HCT116 (cell line): ENCODE measurements at places on chromosomes 2 and 18. TPM values are rescaled to one million over a fixed set of nuclear protein-coding genes. Genes with fewer than 3 reads are reported as not detected.

- H3K4me1 ChIP-seq, result peaks cover 18% of the 10 kb centered on the region
- DNase-seq, result peak; percentile 31
- H3K27ac ChIP-seq, result no peak overlapping the region
- H3K36me3 ChIP-seq, result no peaks in the 10 kb centered on the region
Observed at GRCh38 chr18:63237881-63238692, 81.5 kb downstream of the BCL2 start.

DNA sequence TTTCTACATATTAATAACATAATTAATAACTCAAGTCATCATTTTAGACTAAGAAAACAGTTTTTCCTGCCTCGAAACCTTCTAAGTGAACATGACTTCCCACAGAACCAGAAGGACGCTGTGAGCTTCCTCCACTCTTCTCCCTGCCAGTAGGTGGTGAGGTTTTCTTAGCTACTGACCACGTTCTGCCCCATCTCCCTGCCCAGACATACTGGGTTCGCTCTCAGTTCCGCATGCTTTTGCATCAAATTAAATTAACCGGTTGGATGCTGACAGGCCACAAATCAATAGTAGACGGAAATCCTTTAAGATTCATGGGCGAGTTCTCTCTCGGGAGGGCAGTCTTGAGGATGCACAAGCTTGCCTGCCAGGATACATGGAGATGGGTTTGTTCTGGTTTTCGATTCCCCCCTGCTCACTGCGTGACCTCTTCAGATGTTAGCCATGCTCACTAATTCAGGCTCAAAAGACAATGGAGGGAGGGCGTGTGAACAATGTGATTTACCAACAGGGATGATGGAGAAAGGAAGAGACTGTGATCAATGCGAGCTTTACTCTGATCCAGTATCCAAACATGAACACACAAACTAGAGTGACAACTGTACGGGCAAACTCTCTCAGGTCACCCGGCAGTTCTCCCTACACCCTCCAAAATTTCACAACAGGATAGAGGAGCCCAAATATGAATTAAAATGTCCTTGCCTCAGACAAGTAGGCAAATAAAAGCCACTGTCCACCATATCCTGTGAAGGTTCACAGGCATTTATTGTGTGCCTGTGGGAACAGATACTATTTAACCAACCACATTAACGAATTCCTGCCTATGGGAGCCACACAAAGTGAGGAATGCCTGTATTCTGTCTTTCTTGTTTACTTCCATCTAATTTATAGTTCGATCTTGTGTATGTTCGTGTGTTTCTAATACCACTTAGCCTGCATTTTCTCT, 375.7 kb downstream of the EIPR1 start:
- H3K4me1 ChIP-seq, result no peaks in the 10 kb centered on the region
- H3K4me3 ChIP-seq, result no peak overlapping the region
- H3K36me3 ChIP-seq, result no peaks in the 10 kb centered on the region
- no peak for DNase-seq
- H3K27ac ChIP-seq, result no peak overlapping the region
- peaks cover 27% of the 10 kb centered on the region for H3K27me3 ChIP-seq

DNA sequence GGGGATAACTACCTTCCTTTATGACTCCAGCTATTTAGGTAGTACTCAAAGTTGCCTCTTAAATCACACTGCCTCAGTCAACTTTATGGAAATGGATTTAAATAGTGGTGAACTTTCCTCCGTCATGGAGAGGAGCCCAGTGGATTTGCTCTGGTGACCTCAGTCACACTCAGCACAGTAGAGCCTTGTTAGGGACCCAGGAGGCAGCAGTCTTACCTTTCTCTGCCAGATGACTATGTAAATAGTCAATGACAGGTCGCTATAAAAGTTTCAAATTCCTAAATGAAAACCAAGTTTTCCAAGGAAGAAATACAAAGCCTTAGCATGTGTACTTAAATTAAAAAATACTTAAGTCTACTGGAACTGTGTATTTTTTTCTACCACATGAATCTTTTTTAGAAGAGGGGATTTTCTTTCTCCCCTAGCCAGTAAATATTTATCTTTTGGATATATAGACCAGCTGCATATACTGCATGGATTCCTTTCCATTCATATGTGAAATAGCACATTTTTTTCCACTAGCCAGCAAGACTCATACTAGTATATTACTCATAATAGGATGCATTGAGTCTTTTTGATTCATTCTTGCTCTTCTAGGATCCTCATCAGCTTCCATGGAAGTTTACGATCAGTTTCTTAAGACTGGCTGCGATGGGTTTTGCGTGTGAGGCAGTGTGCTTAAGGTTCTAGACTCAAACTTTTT, 147.1 kb downstream of the FMNL2 start:
- H3K27me3 ChIP-seq, result no peaks in the 10 kb centered on the region
- no peaks in the 10 kb centered on the region for H3K4me1 ChIP-seq
- H3K27ac ChIP-seq, result no peak overlapping the region
- H3K4me3 ChIP-seq, result no peak overlapping the region
- no peak for DNase-seq
- no peaks in the 10 kb centered on the region for H3K36me3 ChIP-seq

NYAP2 gene
- total RNA-seq, result not detected

TMEM182 gene
- total RNA-seq, result 8.4 TPM

DNA sequence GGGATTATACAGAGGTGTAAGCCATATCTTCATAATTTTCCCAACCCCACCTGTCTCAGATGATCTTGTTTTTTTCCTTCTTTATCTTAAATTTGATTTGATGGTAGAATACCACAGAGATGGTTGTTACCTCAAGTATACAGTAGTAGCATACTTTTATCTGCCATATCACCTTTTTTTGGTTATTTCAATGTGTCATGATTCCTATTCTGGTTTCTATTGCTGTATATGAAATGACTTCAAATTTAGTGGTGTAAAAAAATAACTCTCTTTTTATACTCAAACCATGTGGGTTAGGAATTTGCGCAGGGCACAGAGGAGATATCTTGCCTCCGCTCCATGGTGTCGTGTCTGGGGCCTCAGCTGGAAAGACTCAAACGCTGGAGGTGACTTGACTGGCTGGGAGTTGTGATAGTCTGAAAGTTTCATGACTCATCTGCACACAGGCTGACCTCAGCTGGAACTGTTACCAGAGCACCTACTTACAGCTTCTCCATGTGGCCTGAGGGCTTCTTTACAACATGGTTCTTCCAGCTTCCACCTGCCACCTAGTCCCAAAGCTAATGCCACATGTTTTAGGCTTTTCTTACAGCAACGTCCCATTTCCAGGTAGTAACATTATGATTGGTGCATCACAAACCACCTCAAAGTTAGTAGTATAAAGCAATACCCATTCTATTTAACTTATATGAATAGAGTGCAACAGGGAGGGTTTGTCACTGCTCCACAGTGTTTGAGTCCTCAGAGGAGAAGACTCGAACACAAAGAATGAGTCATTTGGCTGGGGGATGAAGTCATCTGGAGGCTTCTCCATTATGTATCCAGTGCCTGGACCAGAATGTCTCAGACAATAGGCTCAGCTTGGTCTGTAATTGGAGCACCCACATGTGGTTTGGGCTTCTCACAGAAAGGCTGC, 82.3 kb upstream of the XPO1 start:
- H3K27me3 ChIP-seq, result no peaks in the 10 kb centered on the region
- no peak overlapping the region for H3K27ac ChIP-seq
- peak; percentile 29 for DNase-seq

DNA sequence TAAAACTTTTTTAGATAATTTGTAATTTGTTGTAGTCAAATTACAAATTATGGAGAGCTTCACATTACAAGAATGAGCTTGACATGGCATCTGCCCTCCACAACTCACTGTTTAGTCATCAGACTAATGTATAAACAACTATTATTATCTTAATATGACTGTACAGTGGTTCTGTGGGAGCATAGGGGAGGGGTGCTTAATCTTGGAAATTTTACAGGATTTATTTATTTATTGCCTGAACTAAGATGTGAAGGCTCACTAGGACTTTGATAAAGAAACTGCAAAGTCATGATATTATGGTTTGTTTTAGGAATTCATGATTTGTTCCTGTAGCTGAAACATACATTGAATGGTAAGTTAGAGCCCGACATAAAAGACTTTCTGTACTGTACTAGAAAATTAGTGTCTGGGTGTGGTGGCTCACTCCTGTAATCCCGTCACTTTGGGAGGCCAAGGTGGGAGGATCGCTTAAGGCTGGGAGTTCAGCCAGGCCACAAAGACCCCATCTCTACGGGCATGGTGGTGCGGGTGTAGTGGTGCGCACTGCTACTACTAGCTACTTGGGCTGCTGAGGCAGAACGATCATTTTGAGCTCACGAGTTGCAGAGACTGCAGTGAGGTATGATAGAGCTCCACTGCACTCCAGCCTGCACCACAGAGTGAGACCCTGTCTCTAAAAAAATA, 2.1 kb downstream of the MARCHF7 start:
- no peaks in the 10 kb centered on the region for H3K27me3 ChIP-seq
- no peak overlapping the region for H3K4me3 ChIP-seq
- DNase-seq, result no peak
- H3K36me3 ChIP-seq, result peaks cover 18% of the 10 kb centered on the region
- peaks cover 25% of the 10 kb centered on the region for H3K4me1 ChIP-seq
- no peak overlapping the region for H3K27ac ChIP-seq
